Hematopoietic multipotent progenitor cell (in vitro differentiated cells): ENCODE measurements at places on chromosomes 16 and 17. TPM values are rescaled to one million over a fixed set of nuclear protein-coding genes. Genes with fewer than 3 reads are reported as not detected.

Gene ZNF287
- 3.2 TPM for total RNA-seq

GRCh38 chr16:14298374-14299122 lies 227.4 kb downstream of the MRTFB start:
- DNase-seq: no peak

GRCh38 chr17:35666967-35667532 lies 64.4 kb upstream of the RASL10B start:
- no peak for DNase-seq

DNA sequence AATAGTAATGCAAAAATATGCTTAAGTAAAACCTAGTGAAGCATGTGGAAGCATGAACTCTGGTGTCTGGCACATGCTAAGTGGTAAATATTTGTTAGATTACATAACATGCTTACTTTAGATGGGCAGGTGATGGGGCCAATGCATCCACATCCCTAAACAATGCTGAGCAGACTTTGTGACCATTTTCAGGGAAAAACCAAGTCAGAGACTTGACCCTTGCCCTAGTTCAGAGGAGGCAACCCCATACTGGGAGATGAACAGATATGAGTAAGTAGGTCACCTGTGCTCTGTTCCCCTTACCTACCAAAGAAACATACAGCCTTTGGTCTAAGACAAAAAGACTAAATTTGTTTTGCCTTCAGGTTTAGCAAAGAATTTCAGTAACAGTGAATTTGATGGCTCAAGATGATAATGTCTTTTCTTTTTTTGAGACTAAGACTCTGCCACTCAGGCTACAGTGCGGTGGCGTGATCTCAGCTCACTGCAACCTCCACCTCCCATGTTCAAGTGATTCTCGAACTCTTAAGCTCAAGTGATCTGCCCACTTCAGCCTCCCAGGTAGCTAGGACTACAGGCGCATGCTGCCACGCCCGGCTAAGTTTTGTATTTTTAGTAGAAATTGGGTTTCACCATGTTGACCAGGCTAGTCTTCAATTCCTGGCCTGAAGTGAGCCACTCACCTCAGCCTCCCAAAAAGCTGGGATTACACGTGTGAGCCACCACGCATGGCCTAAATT lies 91.4 kb downstream of the HIC1 start:
- no peak for DNase-seq

Gene PRSS22
- not detected for total RNA-seq

Gene ASPA
- not detected for total RNA-seq

Gene TSPAN10
- 0.27 TPM for total RNA-seq

GRCh38 chr17:47276868-47277267 lies 23.2 kb downstream of the ITGB3 start:
- DNase-seq: no peak

DNA sequence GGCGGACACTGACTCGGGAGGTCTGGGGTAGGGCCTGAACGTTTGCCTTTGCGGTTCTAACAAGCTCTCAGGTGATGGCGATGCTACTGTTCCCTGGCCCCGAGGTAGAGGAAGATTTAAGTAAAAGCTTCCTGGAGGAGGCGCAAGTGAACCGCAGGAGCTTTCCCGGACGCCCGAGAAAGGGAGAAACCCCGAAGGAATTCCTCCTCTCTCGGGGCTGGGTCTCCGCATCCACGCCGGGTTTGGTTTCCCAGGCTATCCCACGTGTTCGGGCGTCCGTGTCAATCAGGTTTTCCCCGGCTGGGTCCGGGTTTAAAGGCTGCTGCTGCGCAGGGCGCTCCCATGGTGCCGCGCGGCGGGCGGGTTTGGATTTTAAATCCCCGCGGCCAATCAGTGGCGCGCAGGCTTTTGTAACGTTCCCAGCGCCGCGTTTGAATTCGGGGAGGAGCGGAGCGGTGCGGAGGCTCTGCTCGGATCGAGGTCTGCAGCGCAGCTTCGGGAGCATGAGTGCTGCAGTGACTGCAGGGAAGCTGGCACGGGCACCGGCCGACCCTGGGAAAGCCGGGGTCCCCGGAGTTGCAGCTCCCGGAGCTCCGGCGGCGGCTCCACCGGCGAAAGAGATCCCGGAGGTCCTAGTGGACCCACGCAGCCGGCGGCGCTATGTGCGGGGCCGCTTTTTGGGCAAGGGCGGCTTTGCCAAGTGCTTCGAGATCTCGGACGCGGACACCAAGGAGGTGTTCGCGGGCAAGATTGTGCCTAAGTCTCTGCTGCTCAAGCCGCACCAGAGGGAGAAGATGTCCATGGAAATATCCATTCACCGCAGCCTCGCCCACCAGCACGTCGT lies at the start of gene PLK1:
TSS of gene PLK1 (plus strand) at position 460 of the 844 bp plus-strand sequence. CDS start at position 504, 44 bp downstream.
- peak; percentile 24 for DNase-seq

- DNase-seq: peak; percentile 32
Observed at GRCh38 chr17:50559674-50560184, 786 bp upstream of the CACNA1G start.

DNA sequence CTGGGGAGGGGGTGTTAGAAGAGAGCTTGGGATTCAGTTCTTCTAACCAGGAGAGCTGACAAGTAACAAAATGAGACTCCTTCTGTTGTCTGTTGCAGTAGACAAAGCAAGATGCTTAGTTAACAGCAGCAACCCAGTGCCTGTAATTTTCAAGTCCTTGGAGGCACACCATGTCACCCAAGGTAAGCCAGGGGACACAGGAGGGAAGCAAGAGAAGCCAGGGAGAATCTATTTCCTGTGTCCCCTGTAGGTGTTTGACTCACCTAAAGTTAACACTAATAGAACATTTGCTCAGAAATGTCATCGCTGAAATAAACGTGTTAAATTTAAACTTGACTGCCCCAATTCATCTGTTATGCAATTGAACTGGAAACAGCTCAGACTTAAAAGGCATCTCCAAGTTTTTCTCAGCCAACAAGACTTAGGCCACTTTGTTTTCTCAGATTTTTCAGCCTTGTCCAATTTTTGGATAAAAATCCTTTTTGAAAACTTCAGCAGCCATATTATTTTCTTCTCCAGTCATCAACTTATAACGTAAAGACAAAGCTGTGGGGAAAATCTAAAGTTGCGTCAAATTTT lies 257.6 kb downstream of the CDH13 start:
- DNase-seq: no peak

DNA sequence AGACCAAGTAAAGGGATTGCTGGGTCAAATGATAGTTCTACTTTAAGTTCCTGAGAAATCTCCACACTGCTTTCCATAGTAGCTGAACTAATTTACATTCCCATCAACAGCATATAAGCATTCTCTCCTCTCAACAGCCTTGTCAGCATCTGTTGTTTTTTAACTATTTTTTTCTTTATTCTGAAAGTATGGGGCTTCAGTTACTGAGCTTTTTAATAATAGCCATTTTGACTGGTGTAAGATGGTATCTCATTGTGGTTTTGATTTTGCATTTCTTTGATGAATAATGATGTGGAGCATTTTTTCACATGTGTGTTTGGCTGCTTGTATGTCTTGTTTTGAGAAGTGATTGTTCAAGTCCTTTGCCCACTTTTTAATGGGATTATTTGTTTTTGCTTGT lies 2.5 kb downstream of the KRTAP2-2 start:
- no peak for DNase-seq

GRCh38 chr16:8712589-8713361 lies 38.4 kb downstream of the ABAT start:
- DNase-seq: no peak

Gene SLC52A1
- total RNA-seq: not detected

- no peak for DNase-seq
Observed at GRCh38 chr17:61029181-61029580, 351.5 kb downstream of the BCAS3 start.

Gene ZFHX3
- 4.0 TPM for total RNA-seq

DNA sequence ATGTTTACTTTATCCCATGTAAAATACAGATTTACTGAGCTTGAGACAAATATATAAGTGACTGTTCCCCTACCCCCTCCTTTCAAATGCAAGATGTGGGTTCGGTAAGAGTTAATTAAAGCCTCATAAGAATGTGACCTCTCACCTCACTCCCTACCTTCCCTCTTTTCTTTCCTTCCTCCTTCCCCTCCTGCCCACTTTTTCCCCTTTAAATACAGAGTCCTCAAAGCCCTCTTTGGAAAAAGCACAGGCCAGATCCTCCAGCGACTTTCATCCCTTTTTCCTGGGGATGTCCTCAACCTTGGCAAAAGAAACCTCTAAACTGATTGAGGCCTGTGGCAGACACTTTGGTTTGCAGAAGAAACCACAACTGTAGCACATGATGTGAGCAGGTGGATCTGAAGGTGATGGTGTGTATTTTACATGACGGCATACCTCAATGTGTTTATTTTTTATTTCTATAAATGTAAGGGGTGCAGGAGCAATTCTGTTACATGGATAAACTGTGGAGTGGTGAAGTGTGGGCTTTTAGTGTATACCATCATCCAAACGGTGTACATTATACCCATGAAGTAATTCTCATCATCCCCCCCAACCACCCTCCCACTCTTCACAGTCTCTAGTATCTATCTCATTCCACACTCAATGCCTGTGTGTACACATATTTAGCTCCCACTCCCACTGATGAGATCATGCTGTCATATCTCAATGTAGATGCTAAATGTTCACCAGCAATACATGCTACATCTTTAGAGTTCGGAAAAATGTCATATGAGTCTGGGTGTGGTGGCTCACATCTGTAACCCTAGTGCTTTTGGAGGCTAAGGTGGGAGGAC lies 77.7 kb downstream of the XYLT1 start:
- DNase-seq: no peak

Gene EVPL
- total RNA-seq: 7.8 TPM

- DNase-seq: no peak
Observed at GRCh38 chr17:75685499-75685898, 18.4 kb downstream of the SAP30BP start.

Gene JPT2
- total RNA-seq: 21.0 TPM

- DNase-seq: peak; percentile 73
Observed at GRCh38 chr16:58198022-58198683, at the start of gene CSNK2A2. Gene CSNK2A2, minus strand, starts transcription at chr16:58198106. Its CDS starts 370 bp downstream, at chr16:58197736.

GRCh38 chr17:55931446-55931845 lies 180.6 kb downstream of the PCTP start:
- DNase-seq: peak; percentile 14

DNA sequence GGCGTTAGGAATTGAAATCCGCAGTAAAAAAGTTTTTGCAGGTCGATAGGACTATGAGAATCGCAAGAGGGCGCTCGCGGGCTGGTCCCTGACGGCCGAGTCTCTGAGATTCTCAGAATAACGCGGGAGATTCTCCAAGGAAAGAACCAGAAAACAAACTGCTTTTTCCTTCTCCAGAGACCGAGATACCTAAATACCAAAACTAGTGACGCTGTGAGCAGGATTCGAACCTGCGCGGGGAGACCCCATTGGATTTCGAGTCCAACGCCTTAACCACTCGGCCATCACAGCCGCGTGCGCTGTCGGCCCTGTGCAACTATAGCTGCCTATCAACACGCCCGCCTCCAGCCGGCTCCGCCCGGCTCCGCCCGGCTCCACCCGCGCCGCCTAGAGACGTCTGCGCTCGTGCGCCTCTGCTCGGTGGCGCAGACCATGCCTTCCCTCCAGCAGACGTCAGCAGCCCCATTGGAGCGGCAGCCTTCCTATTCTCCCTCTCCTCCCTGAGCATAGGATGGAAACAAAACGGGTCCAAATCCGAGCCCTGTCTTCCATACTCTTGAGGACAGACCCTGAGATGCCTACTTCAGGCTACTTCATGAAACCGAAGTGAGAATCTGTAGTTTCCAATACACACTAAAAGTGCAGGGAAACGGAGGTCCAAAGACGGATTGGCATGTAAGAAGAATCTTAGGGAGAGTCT lies 13.4 kb downstream of the PER1 start:
- DNase-seq: peak; percentile 93

Gene KRTAP4-9
- total RNA-seq: under 0.01 TPM

Gene CDH1
- 1.1 TPM for total RNA-seq

DNA sequence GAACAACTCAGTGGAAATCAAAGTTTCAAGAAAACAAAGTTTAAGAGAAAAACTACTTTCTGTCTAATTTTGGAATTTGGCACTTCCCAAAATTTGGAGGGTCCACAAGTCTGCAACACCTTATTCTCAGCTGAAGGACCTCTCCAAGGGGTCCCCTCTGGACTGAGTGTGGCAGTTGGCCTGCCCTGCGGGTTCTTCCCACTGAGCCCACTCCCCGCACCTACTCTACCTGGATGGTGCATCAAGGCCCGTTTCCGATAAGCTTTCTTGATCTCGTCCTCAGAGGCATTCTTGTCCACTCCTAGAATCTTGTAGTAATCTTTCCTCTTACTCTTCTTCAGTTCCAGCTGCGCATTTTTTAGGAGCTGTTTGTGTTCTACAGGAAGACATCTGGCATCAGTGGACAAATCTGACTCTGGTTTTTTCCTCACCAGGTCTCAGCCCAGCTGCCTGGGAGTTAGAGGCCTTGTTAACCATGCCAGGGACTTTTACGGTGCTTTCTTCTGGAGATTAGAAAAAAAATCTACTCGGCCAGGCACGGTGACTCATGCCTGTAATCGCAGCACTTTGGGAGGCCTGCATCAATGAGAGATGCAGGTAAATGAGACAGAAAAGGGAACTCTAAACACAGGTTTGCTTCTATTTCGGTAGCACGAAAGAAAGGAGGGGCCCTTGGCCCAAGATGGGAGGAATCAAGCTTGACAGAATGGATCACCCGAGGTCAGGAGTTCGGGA lies 15.6 kb downstream of the CNP start:
- DNase-seq: no peak

- DNase-seq: no peak
Observed at GRCh38 chr16:52773026-52773425, 226.1 kb upstream of the TOX3 start.

- DNase-seq: no peak
Observed at GRCh38 chr17:28147017-28147416, 104.5 kb downstream of the NLK start.

DNA sequence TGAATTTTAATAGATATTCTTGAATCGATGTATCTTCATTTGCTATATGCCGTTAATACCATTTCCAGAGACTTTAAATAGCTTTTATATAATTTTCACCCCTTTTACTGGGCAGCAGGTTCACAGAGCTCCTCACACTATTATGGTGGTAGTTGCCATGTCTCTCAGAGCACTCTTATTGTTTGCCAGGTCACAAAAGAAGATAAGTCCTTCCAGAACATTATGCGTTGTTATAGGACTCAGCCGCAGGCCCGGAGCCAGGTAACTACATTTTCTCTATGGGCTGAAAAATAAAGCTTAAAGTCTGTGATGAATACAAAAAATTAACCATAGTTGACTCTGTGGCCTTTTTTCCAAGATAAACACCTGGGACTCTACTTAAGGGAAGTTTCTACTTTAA lies 24.0 kb downstream of the AKTIP start:
- no peak for DNase-seq

- DNase-seq: peak; percentile 12
Observed at GRCh38 chr17:19646788-19647696, 1.5 kb upstream of the ALDH3A2 start.

Gene NECAB2
- total RNA-seq: not detected

- no peak for DNase-seq
Observed at GRCh38 chr17:38729368-38729885, 714 bp upstream of the CISD3 start.

- no peak for DNase-seq
Observed at GRCh38 chr17:79650283-79650682, 39.4 kb upstream of the RBFOX3 start.

- DNase-seq: peak; percentile 59
Observed at GRCh38 chr16:15949210-15950160, at the start of gene ABCC1. Gene ABCC1, plus strand, starts transcription at chr16:15949616. Its CDS starts 136 bp downstream, at chr16:15949752.

Gene SCNN1G
- under 0.01 TPM for total RNA-seq

Gene FOXC2
- not detected for total RNA-seq

- DNase-seq: no peak
Observed at GRCh38 chr17:73760439-73760758, 116.2 kb upstream of the SDK2 start.

Gene RGS11
- 1.3 TPM for total RNA-seq
